MCF 10A (cell line): ENCODE measurements at places on chromosomes 12 and 14. TPM values are rescaled to one million over a fixed set of nuclear protein-coding genes. Genes with fewer than 3 reads are reported as not detected.

DNA sequence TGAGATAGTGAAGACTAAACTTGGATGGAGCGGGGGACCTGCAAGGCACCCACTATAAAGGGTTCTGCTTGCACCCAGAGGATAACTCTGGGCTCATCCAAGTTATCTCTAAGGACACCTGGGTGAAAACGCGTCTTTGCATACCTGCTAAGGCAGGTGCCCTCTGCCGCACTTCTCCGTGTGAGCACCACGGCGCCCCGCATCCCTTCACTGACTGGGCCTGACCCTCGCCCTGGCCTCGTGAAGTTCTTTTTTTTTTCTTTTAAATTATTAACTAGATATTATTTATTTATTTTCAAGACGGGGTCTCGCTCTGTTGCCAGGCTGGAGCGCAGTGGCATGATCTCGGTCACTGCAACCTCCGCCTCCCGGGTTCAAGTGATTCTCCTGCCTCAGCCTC, 20.0 kb upstream of the APOF start:
- no peaks in the 10 kb centered on the region for H3K36me3 ChIP-seq
- DNase-seq = no peak
- H3K4me3 ChIP-seq = no peak overlapping the region
- H3K27ac ChIP-seq = no peak overlapping the region

TMCC3 gene
- total RNA-seq = 1.9 and 7.0 TPM in 2 replicates

DNA sequence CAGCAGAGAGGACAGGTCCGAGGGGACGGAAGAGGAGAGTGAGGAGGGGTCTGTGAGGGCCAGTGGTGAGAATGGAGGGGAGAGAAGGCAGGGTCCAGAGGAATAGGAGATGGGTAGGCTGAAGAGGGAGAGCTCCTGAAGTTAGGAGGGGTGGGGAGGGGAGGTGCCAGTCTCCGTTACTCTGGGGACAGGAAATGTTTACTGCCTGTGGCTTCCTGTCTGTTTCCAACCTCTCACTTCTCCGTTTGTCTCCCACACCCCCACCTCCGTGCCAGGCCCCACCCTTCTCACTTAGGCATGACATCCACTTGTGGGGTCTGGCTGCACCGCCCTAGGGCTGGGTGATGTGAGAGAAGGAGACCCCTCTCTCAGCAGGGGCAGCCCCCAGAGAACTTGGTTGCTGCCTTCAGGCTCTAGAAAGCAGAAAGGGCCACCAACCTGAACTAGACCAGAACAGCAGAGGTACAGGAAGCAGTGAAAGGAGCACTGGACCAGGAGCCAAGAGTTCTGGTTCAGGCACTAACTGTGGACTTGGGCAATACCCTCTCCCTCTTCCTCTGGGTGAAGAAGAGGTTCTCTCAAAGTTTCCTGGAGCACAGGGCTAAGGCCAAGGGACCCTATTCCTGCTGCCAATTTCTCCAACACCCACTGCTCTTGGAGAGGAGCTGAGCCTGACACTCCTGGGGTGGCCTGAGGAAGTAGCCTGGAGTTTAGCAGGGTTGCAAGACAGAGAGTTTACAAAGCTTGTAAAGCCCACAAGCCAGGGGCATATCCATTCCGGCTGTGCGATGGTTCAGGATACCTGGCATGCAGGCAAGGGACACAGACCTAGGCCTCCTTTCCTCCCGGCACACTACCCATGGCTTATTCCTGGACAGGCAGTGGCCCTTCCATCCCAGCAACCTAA, 5.5 kb downstream of the ITGA5 start:
- peaks cover 36% of the 10 kb centered on the region for H3K36me3 ChIP-seq
- no peaks in the 10 kb centered on the region for H3K27me3 ChIP-seq
- peak overlapping the region; percentile 10 for H3K4me3 ChIP-seq
- DNase-seq = no peak

DNA sequence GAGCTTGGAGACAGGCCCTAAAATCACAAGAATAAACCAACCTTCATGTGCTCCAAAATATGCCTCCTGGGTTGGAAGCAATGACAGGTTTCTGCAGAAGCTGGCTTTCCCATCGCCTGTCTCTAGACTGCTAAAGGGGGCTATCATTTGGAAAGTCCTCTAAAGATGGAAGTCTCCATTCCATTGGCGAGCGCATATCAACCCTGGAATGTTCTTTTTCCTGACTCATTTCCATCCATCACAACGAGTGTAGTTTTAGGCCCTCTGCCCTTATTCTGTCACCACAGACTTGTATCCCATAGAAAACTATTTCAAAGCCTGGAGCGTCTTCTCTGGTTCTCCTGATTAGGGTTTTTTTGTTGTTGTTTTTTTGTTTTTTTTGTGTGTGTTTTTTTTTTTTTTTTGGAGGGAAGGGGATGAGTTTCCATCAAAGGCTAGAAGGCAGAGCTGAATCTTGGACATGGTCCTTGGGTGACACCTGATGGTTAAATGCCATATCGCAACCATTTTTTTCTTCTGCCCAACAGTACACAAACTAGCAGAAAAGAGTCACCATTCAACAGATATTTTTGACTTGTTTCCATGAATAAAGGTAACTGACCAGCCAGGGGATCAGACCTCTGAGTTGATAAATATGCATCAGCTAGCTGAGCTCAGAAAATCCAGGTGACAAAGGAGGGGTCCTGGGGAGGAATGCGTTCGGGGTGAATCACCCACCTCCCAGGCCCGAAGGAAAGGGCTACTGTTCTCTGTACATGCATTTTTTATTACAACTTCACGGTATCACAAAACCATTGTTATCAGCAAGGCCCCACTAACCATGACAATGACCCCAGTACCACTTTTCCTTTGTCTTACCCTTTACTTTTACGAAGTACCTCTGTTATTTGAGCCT, 40.5 kb downstream of the KCNA5 start:
- H3K4me1 ChIP-seq = no peaks in the 10 kb centered on the region
- DNase-seq = peak; percentile 33
- H3K27me3 ChIP-seq = no peaks in the 10 kb centered on the region
- no peaks in the 10 kb centered on the region for H3K36me3 ChIP-seq

ADAM20 gene
- total RNA-seq = 1.4 and 1.6 TPM in 2 replicates

SOCS2 gene
- total RNA-seq = 38.7 and 44.9 TPM in 2 replicates

GRCh38 chr12:100391856-100392255, 35.0 kb downstream of the SLC17A8 start:
- H3K27ac ChIP-seq = no peak overlapping the region
- H3K4me3 ChIP-seq = no peak overlapping the region
- H3K36me3 ChIP-seq = no peaks in the 10 kb centered on the region
- DNase-seq = peak; percentile 35
- H3K27me3 ChIP-seq = no peaks in the 10 kb centered on the region

MIA2 gene
- 63.2 and 72.9 TPM in 2 replicates for total RNA-seq

DNA sequence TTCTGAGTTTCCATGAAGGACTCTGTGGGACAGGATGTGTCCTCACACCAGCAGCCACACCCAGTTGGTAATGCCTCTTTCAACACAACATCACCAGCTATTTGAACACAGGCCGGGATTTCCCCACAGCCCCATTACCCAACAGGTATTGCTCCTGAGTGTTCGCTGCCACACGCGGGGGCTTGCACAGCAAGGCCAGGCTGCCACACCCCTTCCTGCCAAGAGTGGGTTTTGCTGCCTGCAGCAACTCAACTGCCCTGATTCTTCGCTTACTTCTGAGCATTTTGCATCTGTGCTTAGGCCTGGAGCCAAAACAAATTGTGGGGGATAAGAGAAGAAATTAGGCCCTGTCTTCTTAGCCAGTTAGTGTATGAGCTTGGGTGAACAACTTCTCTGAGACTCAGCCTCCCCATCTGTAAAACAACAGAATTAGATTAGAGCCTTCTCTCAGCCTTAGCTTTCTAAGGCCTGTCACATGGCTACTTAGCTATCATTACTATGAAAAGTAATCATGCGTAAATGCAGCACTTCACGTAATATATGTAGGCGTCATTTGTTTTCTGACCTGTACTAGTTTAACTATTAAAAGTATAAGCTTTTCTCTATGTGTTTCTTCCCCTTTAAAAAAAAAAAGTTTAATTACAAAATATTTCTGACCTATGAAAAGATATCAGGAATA, 20.0 kb downstream of the CKAP4 start:
- no peaks in the 10 kb centered on the region for H3K36me3 ChIP-seq

NGB gene
- total RNA-seq = not detected in 2 replicates

TIGAR gene
- total RNA-seq = 44.0 and 45.8 TPM in 2 replicates

GRCh38 chr14:82438436-82438835, 904.8 kb upstream of the SEL1L start:
- DNase-seq = peak; percentile 38
- no peaks in the 10 kb centered on the region for H3K27me3 ChIP-seq
- H3K36me3 ChIP-seq = no peaks in the 10 kb centered on the region
- H3K27ac ChIP-seq = no peak overlapping the region
- H3K4me1 ChIP-seq = no peaks in the 10 kb centered on the region

TMEM233 gene
- not detected in 2 replicates for total RNA-seq

GRCh38 chr14:93903342-93904184, 23.6 kb upstream of the FAM181A start:
- H3K27me3 ChIP-seq = peaks cover 50% of the 10 kb centered on the region
- no peak overlapping the region for H3K27ac ChIP-seq
- H3K4me1 ChIP-seq = no peaks in the 10 kb centered on the region
- DNase-seq = peak; percentile 36
- no peaks in the 10 kb centered on the region for H3K36me3 ChIP-seq

GRCh38 chr12:74899031-74899829, 310.4 kb downstream of the KCNC2 start:
- H3K36me3 ChIP-seq = peaks cover 4% of the 10 kb centered on the region
- H3K27ac ChIP-seq = no peak overlapping the region
- H3K4me3 ChIP-seq = no peak overlapping the region
- H3K27me3 ChIP-seq = no peaks in the 10 kb centered on the region
- DNase-seq = peak; percentile 18

DHRS2 gene
- 0.27 and 1.1 TPM in 2 replicates for total RNA-seq

- no peak for DNase-seq
- no peaks in the 10 kb centered on the region for H3K27me3 ChIP-seq
- H3K27ac ChIP-seq = peak overlapping the region; percentile 94
- H3K4me3 ChIP-seq = peak overlapping the region; percentile 23
- no peaks in the 10 kb centered on the region for H3K36me3 ChIP-seq
These were observed 150.1 kb upstream of the LRIG3 start for GRCh38 chr12:59070322-59070933.

RGS6 gene
- total RNA-seq = not detected in 2 replicates
